T-helper 2 cell (primary cell): ENCODE measurements at places on chromosomes 2 and 18.

GRCh38 chr2:162928356-162928755 lies 89.8 kb upstream of the KCNH7 start:
- DNase-seq = no peak

DNA sequence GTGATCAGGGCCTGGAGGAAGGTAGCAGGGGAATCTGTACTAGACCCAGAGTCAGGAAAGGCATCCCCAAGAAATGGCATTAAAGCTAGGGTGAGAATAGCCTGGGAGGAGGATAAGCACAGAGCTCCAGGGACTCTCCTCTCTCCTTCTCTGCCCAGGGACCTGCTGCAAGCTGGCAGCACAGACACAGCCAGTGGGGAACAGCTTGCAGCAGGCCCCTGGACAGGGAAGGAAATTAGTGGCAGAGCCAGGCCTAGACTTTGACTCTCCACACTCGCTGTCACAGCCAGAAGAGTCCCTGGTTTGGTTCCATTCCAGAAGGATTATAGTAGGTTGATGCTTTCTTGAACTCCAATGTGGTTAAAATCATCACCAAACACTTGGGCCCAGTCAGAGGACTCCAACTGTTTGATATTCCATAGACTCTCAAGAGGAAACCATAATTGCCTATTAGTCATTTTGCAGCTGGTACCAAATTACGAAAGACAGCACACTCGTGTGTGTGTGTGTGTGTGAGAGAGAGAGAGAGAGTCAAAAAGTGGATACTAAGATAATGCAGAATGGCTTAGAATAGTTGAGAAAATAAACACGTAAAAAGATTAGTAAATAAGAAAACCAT lies 95.5 kb upstream of the ATP8B1 start:
- no peak for DNase-seq

DNA sequence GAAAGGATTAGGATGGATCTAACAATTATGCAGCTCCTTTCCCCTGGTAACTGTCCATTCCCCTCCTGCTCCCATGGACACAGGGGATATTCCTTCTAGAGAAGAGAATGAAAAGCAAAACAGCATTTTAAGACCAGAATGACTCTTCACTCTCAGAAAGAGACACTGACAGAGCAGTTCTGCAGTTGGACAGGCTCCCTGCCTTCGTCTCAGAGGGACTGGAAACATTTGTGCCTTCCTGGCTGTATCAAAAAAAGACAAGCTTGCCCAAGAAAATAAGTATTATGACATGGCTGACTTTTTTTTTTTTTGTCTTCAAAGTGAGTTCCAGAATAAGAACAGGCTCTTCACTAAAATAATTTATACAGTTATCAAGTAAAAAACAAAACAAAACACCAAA lies 9.5 kb downstream of the PID1 start:
- DNase-seq = no peak

GRCh38 chr2:17628349-17629261 lies 88.1 kb downstream of the VSNL1 start:
- DNase-seq = no peak

DNA sequence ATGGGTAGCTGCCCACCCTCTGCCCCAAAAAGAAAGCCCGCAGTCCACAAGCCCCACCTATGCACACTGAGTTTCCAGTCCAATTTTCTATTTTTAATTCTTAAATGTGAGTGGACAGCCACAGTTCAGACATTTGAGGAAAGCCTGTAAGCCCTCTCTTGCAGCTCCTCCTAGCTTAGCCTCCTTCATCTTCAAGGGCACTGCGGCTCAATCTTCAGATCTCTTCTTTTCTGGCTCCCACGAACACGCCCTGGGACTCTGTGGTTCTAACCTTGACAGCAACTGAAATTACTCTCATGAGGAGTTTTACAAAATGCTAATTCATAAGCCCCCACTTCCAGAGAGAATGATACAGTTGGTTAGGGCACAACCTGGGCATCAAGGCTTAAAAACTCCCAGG lies 144.0 kb downstream of the MSH2 start:
- DNase-seq = no peak

GRCh38 chr2:64063454-64063853 lies 44.2 kb upstream of the VPS54 start:
- DNase-seq = no peak
